ENCODE measurements at places on chromosomes 4 and X.

DNA sequence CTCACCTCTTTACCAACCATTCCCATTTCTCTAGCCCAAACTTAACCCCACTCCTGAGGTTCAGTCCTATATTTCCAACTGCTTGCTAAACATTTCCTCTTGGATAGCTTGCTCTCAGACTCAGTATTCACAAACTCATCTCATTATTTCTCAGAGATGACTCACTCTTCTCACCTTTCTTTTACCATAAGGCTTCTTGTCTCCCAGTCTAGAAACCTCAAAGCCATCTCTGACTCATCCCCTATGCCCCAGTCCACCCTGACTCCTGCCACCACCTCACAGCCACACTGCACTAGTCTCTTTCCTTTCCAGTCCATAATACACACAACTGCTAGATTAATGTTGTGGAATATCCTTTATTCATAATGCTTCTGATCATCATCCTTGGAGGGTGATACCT, 4.8 kb downstream of the FRMPD3 start:
- DNase-seq = no peak

GRCh38 chr4:7584098-7584497, 149.4 kb upstream of the PSAPL1 start:
- no peak for DNase-seq

- no peak for DNase-seq
Measured at GRCh38 chrX:107871136-107871535, 45.5 kb downstream of the MID2 start.

- DNase-seq = no peak
Measured at GRCh38 chrX:23435575-23435974, 100.9 kb downstream of the PTCHD1 start.

DNA sequence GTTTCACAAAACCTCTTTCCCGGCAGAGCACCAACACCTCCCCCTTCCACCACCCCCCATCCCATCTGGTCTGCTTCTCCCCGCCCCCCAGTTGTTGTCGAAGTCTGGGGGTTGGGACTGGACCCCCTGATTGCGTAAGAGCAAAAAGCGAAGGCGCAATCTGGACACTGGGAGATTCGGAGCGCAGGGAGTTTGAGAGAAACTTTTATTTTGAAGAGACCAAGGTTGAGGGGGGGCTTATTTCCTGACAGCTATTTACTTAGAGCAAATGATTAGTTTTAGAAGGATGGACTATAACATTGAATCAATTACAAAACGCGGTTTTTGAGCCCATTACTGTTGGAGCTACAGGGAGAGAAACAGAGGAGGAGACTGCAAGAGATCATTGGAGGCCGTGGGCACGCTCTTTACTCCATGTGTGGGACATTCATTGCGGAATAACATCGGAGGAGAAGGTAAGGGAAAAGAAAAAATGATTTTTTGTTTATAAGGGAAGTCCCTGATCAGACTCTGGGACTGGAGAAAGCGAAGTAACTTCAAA, at the start of gene PDGFRA:
Gene PDGFRA (plus strand): TSS at position 333 of the 541 bp plus-strand sequence. CDS start 29,476 bp downstream, outside the sequence.
- no peak for DNase-seq

DNA sequence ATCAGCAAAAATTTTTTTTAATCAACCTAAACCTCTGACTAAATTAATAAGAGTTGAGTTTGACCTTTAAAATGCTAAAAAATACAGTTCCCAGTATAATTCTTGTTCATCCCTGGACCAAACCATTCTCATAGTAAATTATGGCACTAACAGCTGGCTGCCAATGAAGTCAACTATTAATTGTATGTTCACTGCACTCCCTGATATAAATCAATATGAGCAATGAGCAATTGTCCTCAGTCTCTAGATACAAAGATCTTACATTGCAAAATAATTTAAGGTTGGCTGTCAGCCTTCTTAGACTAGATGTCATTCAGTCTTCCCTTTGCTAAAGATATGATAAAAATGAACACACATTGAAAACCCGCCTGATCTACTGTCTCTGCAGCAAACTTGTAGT, 39.3 kb downstream of the NKX6-1 start:
- no peak for DNase-seq

DNA sequence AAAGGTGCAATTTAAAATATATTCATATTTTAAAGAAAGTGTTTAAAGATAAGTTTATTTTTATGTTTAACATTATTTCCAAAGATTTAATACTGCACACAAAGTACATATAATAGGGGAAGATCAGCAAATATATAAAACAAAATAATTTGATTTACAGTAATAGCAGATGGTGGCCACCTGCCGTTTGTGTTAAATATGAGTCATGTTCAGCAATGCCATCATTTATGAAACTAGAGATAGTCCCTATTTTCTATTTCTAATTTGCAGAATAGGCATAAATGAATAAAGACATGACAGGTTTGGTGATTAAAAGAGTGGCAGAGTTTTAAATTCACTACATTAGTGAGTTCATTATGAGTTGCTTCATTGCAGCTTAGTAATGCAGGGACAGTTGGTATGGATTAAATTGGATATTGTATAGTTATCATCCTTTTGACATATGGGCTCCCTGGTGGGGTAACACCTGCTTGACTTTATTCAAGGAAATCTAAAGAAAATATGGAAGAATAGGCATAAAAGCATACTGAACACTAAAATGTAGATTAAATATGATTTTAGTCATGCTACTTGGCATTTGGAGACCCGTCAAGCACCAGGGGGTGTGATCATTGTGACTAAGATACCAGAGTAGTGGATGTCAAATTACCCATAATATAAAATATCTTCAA, 78.8 kb upstream of the BANK1 start:
- no peak for DNase-seq

- no peak for DNase-seq
Measured at GRCh38 chrX:129629837-129630236, 24.9 kb downstream of the APLN start.

DNA sequence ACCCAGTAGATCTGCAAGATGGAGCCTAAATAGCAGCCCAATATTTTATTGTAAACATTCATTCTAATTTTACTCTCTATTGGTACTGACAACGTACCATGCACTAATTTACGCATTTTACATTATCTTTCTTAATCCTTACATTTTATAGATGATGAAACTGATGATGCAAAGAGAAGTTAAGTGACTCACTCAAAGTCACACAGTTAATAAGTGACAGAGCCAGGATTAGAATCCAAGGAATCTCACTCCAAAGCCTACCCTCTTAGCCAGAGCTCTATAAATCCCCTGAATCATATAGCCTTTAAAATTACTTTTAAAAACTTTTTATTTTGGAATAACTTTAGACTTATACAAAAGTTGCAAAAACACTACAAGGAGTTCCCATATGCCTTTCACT, 37.6 kb downstream of the PHKA1 start:
- no peak for DNase-seq

- no peak for DNase-seq
Measured at GRCh38 chr4:73252001-73252400, 6.6 kb downstream of the ANKRD17 start.

DNA sequence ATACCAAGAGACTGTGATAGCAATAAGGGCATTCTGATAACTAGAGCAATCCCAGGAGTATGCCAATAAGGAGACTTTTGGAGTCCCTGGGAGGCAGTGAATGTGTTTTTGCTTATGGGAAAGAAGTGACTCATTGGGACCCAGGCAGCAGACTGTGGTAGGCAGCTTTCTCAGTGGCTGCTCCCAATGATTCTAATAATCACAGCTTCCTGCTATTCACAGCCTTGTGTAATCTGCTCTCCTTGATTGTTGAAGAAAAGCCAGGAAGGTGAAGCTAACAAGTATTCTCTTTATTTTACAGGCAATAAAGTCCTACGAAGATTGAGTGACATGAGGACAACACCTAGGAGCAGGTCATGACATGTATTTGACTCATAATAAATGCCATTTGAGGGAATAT, 70.3 kb upstream of the DDX60 start:
- DNase-seq = no peak

DNA sequence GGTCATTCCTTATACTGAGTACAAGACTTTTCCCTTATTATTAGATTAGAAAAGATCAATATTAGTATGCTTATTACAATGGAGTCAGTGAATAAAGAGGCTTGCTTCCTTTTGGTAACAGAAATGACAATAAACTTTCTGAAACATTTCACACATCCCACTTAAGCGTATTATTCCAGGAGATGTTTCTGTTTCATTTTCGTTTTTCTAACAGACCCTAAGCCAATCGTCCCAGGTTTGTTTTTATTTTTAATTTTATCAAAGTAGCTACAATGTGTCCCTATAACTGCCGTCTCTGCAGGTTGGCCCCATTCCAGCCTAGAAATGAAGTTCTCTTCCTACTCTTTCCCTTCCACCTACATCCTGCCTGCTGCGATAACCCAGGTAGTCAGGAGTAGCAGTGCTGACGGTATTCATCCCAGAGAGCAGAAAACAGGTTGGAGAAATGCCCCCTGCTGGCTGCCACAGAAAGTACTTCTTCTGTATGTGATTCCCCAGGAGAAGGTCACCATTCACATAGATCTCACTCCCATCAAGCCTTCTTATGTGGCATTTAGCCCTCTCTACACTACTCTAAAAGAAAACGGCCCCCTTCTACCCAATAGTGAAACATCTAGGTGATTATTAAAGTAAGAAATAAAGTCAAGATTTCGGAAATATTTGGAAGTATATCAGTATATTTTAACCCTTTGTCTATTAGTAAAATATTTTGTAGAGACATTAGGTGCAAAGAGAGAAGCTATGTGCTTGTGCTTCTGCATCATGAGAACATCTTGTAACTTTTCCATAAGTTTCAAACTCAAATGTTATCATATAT, 40.4 kb downstream of the ENPEP start:
- peak; percentile 31 for DNase-seq

DNA sequence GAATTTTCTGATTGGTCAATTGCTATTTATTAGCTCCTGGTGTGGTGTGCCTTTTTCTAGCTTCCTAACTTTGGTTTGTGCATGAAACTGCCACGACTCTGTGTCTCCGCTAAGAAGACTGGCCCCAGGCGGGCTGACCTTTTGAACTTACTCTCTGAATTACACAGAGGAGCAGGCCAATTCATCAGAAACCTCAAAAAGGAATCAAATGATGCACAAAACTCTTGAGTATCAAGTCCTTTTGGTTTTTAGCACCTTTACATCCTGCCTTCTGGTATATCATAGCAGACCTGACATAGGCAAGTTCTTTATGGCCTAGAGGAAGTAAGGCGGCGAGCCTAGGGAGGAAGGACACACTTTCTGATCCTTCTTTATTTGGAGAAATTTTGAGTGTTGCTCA, 17.6 kb downstream of the TKTL1 start:
- DNase-seq = no peak

GRCh38 chr4:25861951-25862410, 807 bp downstream of the SEL1L3 start:
- DNase-seq = no peak

GRCh38 chrX:25737540-25737939, 400.6 kb upstream of the MAGEB18 start:
- DNase-seq = no peak

GRCh38 chr4:93879919-93880318, 51.4 kb downstream of the ATOH1 start:
- DNase-seq = no peak

DNA sequence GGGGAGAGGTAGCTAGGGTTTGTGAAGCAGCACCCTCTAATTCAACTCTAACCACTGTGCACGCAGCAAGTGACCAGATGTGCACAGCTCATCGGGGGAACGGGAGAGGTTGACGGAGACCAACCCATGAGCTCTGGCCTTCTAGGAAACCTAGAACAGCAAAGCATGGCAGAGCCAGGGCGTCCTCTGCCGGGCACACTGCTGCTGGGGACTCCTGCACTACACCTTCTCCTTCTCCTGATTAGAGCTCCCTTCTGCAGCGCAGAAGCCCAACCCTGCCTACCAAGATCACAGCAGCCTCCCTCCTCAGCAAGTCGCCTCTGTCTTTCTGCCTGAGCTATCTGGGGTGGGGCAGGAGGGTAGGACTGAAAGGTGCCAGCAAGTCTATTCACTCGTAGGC, 252.3 kb upstream of the PSAPL1 start:
- DNase-seq = no peak

DNA sequence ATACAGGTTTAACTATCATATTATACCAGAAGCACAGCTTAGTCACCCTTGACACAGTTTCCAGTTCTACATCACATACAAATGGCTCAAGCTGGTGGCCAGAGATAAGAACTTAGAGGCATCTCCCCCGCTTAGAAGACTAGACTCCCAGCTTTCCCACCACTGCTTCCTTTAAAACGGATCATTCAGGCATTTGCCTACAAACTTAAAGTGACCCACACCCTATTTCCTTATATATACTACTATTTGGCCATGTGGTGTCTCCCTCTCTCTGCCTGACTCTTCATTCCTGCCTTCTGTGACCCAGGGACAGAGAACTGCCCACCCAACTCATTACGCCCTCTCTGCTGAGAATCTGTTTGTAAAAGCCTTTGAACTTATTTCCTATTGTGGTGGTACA, 781.2 kb upstream of the DIAPH2 start:
- DNase-seq = no peak

DNA sequence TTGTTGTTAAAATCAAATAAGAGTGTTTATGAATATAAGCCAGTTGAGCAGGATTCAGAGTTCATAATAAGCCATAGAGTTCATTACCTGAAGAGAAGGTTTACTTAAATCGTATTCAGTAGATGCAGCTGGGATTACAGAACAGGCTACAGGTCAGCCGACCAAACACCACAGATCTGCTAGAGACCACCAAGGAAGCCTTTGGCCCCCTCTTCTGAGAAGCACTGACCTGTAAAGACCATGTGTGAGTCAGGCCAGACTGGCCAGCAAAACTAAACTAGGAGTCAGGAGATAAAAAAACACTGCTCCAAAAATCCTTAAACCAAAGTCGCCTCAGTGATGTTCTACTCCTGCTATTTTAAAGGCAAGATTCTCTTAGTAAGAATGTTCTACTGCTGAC, 1125.5 kb downstream of the FAT4 start:
- no peak for DNase-seq

- DNase-seq = no peak
Measured at GRCh38 chr4:113260688-113261087, 211.2 kb downstream of the ANK2 start.

- no peak for DNase-seq
Measured at GRCh38 chr4:149987330-149988086, 90.7 kb upstream of the DCLK2 start.

DNA sequence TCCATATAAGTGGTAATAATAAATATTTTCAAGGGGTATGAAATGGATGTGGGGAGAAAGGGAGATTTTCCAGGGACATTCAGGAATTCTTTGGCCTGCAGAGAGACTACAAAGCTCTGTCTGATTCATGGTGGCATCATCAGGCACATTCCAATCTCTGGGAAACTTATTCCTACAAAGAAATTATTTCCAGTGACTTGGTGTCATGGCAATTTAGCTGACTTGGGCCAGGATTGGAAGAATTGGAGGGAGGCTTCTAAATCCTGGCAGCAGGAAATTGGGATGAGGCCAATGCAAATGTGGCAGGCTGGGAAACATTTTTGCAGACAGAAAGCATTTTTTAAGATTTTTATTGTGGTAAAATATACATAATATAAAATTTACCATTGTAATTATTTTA, 204.6 kb downstream of the RTL9 start:
- no peak for DNase-seq

DNA sequence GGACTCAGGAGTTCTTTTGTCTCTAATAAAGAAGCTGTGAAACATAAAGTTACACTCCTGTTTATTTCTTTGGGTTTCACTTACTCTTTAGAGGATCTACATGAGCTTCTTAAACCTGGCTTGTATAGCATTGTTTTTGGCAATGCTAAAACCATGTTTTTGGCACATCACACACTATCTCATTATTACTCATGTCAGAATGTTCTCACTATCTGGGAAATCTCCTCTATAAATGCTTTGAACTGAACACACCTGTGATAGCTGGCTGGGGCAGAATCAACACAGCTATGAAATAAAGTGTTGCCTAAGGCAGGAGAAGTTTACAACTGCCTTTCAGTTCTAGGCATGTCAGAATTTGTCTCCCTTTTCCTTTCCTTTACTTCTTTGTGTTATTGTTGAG, 52.6 kb downstream of the SULT1B1 start:
- no peak for DNase-seq

- no peak for DNase-seq
Measured at GRCh38 chr4:113317523-113317922, 268.1 kb downstream of the ANK2 start.
